ENCODE measurements at places on chromosomes 3 and 15.
A peak's percentile ranks its signal among the peaks of the same experiment; 100 is the strongest.

DNA sequence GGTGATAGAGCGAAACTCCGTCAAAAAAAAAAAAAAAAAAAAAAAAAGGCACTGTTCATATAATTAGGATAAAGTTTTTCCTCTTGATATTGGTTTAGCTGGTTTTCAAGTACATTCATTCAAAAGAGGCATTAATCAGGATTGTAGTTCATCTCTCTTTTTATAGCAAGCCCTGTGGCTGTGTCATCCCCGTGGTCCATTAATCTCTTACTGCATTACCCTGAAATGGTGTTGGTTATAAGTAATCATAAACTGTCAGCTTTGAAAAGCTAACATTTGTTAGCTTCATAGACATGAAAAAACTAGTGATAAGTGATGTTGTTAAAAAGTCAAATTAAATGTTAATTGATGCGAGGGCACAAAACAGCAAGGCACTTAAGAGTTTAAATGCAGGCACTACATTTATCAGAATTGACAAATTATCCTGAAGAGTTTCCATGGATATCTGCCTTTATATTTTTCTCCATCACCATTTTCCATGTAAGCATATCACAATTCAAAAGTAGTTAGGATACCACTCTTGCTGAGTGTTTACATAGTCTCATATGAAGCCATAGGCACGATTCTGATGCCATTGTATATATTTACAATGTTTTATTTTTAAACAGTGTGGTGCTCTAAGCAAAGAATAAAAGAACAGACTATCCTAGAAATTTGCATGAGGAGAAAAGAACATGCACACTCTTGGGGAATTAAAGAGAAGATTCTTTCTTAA is 193.1 kb downstream of the OTOL1 start:
- no peak for DNase-seq
- H3K27me3 ChIP-seq, result no peaks in the 10 kb centered on the region
- H3K4me3 ChIP-seq, result no peak overlapping the region

DNA sequence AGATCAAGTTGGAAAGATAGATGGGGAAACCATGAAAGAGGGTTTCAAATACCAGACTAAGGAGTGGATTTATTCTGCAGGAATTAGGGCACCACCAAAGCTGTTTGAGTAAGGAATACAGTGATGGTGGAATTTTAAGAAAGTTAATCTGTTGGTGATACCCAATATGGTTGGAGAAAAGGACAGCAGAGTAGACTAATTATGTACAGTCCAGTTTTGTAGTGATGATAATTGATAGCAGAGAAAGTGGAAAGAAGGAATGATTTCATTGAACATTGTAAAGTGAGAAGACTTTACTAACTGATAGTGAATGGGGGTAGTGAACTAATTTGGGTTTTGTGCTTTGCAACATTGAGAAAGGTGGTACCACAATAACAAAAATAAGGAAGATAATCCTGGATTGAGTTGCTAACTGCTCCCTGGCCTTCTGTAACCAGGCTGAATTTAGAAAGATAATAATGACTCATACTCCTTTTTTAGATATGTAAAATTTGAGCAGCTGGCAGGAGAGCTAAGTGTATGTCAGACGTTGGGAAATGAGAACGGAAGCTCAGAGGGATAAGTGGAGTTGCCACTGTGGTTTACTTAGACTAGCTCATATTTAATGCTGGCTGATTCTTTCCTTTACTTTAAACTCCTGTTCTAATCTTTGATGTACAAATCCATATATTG is 16.9 kb downstream of the TCAIM start:
- H3K4me1 ChIP-seq, result peaks cover 38% of the 10 kb centered on the region
- peaks cover 28% of the 10 kb centered on the region for H3K36me3 ChIP-seq
- H3K27me3 ChIP-seq, result no peaks in the 10 kb centered on the region
- H3K4me3 ChIP-seq, result no peak overlapping the region
- no peak for DNase-seq
- peak overlapping the region; percentile 22 for H3K27ac ChIP-seq

DNA sequence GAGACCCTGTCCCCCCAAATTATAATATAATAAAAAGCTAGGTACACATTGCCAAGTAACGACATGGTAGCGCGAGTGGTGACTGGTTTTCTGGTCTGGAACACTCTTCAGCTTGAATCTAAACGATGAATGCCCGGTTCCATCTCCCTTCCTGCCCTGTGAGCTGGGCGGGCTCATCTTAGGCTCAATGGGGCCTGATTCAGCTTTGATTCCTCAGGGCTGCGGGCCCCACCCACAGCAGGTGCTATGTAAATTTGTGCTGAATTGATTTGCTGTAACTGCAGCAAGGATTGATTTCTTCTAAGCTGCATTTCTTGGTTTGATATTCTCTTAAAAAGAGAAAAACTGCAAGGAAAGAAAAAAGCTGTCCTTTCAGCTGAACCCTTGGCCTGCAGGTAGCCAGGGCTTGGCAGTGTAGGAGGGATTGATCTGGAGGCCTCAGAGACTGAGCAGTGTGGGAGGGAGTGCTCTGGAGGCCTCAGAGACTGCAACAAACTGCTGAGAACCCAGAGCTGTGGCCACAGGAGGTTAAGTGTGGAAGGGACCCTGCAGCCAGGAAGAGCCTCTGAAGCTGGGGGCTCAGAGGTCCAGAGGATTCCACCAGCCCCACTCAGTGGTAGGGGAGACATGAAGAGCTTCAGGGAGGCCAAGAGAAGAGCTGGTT is 231.6 kb downstream of the XXYLT1 start:
- H3K4me3 ChIP-seq, result no peak overlapping the region
- H3K36me3 ChIP-seq, result no peaks in the 10 kb centered on the region
- no peak for DNase-seq
- peaks cover 13% of the 10 kb centered on the region for H3K27me3 ChIP-seq

DNA sequence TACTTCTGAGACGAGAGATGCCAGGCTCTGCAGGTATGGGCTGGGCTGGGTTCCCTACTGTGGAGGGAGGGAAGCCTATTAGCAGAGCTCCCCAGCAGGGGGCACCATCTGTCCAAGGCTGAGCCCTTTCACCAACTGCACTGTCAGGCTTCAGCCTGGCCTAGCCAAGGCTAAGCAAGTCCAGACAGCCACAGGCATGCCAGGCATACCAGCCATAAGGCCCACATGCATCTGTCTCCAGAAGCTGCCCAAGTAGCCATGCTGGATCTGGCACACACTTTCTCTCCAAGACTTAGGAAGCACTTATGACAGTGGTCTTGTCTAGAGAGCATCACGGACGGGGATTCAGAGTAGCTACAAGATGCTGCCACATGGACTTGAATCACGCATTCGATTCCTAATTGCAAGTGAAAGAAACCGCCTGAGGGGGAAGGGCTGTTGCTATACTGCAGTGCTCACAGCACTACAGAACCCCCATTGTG is 28.3 kb downstream of the RUVBL1 start:
- peak; percentile 60 for DNase-seq
- peak overlapping the region; percentile 33 for H3K27ac ChIP-seq
- peaks cover 25% of the 10 kb centered on the region for H3K36me3 ChIP-seq
- peaks cover 13% of the 10 kb centered on the region for H3K4me1 ChIP-seq

GRCh38 chr3:189325454-189325853 is 153.7 kb downstream of the TPRG1 start:
- H3K36me3 ChIP-seq, result no peaks in the 10 kb centered on the region
- no peak overlapping the region for H3K27ac ChIP-seq
- no peaks in the 10 kb centered on the region for H3K27me3 ChIP-seq
- DNase-seq, result no peak
- H3K4me3 ChIP-seq, result no peak overlapping the region
- no peaks in the 10 kb centered on the region for H3K4me1 ChIP-seq

GRCh38 chr3:192851821-192852372 is 65.8 kb downstream of the MB21D2 start:
- H3K4me1 ChIP-seq, result peaks cover 34% of the 10 kb centered on the region
- H3K36me3 ChIP-seq, result no peaks in the 10 kb centered on the region
- H3K4me3 ChIP-seq, result no peak overlapping the region
- H3K27ac ChIP-seq, result peak overlapping the region; percentile 30
- DNase-seq, result no peak
- no peaks in the 10 kb centered on the region for H3K27me3 ChIP-seq

- H3K27ac ChIP-seq, result peak overlapping the region; percentile 92
- H3K36me3 ChIP-seq, result no peaks in the 10 kb centered on the region
- peaks cover 33% of the 10 kb centered on the region for H3K4me1 ChIP-seq
- peaks cover 10% of the 10 kb centered on the region for H3K27me3 ChIP-seq
- H3K4me3 ChIP-seq, result no peak overlapping the region
- DNase-seq, result no peak
Observed at GRCh38 chr15:78950902-78951840, 6.3 kb upstream of the CTSH start.

DNA sequence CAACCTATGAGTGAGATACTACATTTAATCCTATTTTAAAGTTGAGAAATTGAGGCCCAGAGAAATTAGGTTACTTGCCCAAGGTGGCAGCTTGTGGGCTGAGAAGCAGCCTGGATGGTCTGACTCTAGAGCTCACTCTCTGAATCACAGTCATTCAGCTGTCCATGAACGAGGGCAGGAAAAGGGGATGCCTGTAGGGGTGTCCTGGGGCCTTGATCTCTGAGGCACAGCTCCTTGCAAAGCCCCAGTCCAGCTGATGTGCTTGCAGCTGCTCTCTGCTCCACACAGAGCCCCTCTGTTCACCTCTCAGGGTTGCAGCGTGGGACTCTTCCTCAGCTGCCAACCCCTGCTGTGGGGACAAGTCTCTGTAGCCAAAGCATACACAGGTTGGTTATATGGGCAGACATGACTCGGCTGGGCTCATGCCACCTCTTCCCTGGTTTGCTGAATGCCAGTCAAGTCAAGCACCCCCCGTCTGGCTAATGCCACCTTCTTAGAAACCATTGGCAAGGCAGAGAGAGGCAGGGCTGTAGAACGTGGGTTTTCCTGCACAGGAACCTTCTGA is 56.8 kb downstream of the GASK1A start:
- no peak overlapping the region for H3K27ac ChIP-seq
- H3K27me3 ChIP-seq, result no peaks in the 10 kb centered on the region
- no peak for DNase-seq
- no peaks in the 10 kb centered on the region for H3K4me1 ChIP-seq

- H3K4me3 ChIP-seq, result no peak overlapping the region
- no peak for DNase-seq
- peaks cover under 1% of the 10 kb centered on the region for H3K27me3 ChIP-seq
- H3K4me1 ChIP-seq, result peaks cover 2% of the 10 kb centered on the region
Observed at GRCh38 chr3:114144909-114145688, 33.8 kb downstream of the DRD3 start.

- DNase-seq, result no peak
- H3K27me3 ChIP-seq, result no peaks in the 10 kb centered on the region
- H3K36me3 ChIP-seq, result peaks cover 10% of the 10 kb centered on the region
- H3K4me3 ChIP-seq, result no peak overlapping the region
- no peak overlapping the region for H3K27ac ChIP-seq
Observed at GRCh38 chr3:176870451-176870850, 326.8 kb downstream of the TBL1XR1 start.

Data from progenitor cell of endocrine pancreas (in vitro differentiated cells).